Breast epithelium (tissue), 4 donors: ENCODE measurements at places on chromosomes 3 and 15. TPM values are rescaled to one million over a fixed set of nuclear protein-coding genes. Genes with fewer than 3 reads are reported as not detected.

CRTC3 gene
- total RNA-seq, result 29.4 TPM

CCR4 gene
- total RNA-seq, result 0.66 TPM

FAM174B gene
- 4.3 TPM for total RNA-seq

ST6GAL1 gene
- total RNA-seq, result 28.5 TPM

LRRC31 gene
- not detected for total RNA-seq

ALDH1L1 gene
- total RNA-seq, result 29.0 TPM

MCCC1 gene
- total RNA-seq, result 70.2 TPM

SGO1 gene
- total RNA-seq, result 0.80 TPM

IL5RA gene
- 0.48 TPM for total RNA-seq

GPR149 gene
- total RNA-seq, result not detected

NANOGP8 gene
- 1.3 TPM for total RNA-seq

XYLB gene
- total RNA-seq, result 6.7 TPM

CRBN gene
- 143 TPM for total RNA-seq

CCR9 gene
- not detected for total RNA-seq

SOX14 gene
- not detected for total RNA-seq

CLEC3B gene
- total RNA-seq, result 18.3 TPM
